ENCODE measurements at places on chromosomes 11 and 22.

GRCh38 chr22:29093030-29093429, 20.2 kb downstream of the KREMEN1 start:
- H3K4me3 ChIP-seq: no peak overlapping the region
- no peak overlapping the region for H3K27ac ChIP-seq
- H3K27me3 ChIP-seq: no peaks in the 10 kb centered on the region
- no peaks in the 10 kb centered on the region for H3K36me3 ChIP-seq
- no peak for DNase-seq

GRCh38 chr11:129425214-129425613, 49.6 kb downstream of the BARX2 start:
- no peaks in the 10 kb centered on the region for H3K27me3 ChIP-seq
- no peak for DNase-seq
- no peaks in the 10 kb centered on the region for H3K4me1 ChIP-seq
- no peaks in the 10 kb centered on the region for H3K36me3 ChIP-seq

- no peaks in the 10 kb centered on the region for H3K27me3 ChIP-seq
- DNase-seq: no peak
- H3K27ac ChIP-seq: no peak overlapping the region
- peaks cover 4% of the 10 kb centered on the region for H3K4me1 ChIP-seq
- no peak overlapping the region for H3K4me3 ChIP-seq
- H3K36me3 ChIP-seq: peaks cover 16% of the 10 kb centered on the region
These were observed 21.5 kb downstream of the FADS3 start for GRCh38 chr11:61869708-61870451.

DNA sequence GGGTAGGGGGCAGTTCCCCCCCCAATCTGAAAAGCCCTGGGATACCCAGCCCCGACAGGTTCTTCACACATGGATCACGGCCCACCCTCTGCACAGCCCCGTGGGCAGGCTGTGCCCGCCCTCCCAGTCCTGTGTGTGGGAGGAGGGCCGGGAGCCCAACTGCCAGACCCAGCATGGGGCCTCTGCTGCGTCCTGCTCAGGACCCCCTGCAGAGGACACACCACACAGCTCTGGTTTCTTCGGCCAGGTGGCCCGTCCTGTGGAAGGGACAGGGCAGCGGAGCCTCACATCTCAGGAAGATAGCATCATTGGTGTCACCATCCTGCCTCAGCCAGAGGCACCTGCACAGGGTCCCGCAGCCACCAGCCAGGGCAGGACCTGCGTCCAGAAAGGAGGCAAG, 396.0 kb downstream of the TBC1D22A start:
- no peak for DNase-seq
- no peak overlapping the region for H3K27ac ChIP-seq
- peaks cover 11% of the 10 kb centered on the region for H3K36me3 ChIP-seq
- H3K4me3 ChIP-seq: no peak overlapping the region
- no peaks in the 10 kb centered on the region for H3K27me3 ChIP-seq
- no peaks in the 10 kb centered on the region for H3K4me1 ChIP-seq

Measured in H1 (cell line).